ENCODE measurements at places on chromosomes 5 and 9. TPM values are rescaled to one million over a fixed set of nuclear protein-coding genes. Genes with fewer than 3 reads are reported as not detected.

The PCDHB16 gene
- total RNA-seq, result 3.3 TPM

The CAVIN4 gene
- 2.7 TPM for total RNA-seq

The ACSL6 gene
- 44.9 TPM for total RNA-seq

The FSTL4 gene
- total RNA-seq, result 8.6 TPM
